ENCODE measurements at places on chromosomes 3 and 15.

DNA sequence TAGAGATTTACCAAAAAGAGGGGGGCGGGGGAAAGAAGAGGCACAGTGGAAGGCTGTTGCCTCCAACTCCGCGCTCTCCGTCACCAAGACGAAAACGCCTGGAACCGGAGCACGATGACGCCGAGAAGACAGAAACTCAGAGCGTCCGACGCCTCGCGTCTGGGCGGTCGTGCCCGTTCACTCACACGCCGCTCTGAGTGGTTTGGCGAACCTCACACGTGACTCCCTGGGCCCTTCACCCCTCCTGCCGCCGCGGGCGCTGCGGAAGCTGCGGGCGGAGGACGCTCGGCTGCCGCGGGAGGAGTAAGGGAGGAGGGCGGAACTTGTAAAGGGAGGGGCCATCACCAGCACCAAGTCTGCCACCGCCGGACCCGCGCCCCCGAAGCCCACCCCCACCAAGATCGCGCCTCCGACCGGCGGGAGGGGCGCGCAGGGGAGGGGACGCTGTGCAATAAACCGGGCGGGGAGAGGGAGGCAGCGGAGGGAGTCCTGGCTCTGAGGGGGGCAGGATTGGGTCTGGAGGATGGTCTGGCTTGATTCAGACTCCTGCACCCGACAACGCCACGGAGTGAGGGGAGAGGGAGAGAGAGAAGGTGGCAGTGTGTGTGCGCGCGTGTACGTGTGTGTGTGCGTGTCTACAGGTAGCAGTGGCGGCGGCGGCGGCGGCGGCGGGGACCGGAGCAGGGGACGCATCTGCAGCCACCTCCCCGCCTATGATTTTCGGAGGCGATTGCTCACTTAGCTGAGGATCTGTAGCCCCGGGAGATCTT lies 1.9 kb upstream of the NLGN1 start:
- DNase-seq: no peak

GRCh38 chr3:22536541-22536940 lies 666.6 kb upstream of the UBE2E2 start:
- DNase-seq: no peak

GRCh38 chr3:177146646-177147045 lies 50.6 kb downstream of the TBL1XR1 start:
- DNase-seq: no peak

- DNase-seq: no peak
Observed at GRCh38 chr3:161508852-161509477, 12.4 kb downstream of the OTOL1 start.

GRCh38 chr15:39181056-39181747 lies 399.7 kb upstream of the THBS1 start:
- no peak for DNase-seq

DNA sequence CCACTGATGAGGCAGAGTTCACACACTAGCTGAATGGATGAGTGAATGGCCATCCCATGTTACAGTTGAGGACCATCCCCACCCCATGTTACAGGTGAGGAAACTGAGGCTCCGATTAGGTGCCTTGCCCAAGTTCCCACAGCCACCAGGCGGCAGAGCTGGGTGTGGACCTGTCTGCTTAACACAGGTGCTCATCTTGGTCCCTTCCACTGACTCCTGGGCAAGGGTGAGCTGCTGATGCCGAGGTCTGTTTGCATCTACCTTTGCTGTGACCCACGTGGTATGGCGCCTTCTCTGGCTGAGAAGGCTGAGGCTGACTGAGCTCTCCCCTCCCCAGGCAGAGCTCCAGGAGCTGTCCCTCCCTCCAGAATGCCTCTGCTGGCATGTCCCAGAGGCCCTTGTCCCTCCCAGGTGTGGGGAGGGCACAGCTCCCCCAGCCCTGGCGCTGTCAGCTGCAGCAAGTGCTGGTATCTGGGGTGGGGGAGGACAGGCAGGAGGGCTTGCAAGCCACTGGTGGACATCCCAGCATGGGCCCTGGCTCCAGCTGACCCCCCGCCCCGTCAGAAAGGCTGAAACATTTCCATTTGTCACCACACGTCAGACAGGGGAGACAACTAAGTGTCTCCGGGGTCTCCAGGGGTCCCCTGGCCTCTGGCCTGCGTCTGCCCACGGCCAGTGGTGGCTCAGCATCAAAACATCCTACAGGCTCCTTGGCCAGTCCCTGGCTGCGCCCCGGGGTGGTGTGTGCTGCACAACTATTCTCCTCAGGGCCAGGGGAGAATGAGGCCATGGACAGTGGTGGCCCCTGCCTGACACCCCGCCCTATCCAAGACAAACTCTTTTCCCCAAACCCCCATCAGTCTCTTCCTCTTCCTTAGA lies 105.4 kb downstream of the ADCY5 start:
- no peak for DNase-seq

GRCh38 chr3:58572013-58572633 lies 5.1 kb downstream of the FAM107A start:
- no peak for DNase-seq

DNA sequence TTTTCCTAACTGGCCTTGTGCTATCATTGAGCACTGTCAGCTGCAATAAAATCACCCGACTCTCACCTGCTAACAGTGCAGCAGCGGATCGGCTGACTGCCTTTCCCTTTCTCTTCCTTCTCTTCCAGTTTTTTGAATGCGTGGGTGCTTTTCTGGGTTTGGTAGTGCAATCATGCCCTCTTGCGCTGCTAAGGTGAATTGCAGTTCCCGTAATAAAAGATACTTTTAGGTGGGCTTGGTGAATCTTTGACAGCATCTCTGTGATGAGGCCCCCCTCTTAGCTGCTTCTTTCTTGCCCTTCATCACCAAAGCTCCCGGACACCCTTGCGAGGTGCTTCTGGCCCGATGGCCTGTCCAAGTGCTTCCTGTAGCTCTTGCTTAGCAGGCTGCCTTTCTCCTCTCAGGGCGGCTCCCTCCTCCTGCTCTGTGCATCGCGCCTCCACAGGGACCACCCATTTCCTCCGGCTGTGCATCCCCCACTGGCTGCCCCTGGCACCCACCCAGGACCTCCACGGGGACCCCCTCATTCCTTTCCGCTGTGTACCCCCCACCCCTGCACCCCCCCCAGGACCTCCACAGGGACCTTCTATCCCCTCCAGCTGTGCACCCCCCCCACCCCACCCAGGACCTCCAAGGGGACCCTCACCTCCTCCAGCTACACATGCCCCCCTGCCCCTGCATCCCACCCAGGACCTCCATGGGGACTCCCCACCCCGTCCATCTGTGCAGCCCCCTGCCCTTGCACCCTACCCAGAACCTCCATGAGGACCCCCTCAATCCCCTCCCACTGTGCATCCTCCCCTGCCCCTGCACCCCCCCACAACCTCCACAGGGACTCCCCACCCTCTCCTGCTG lies 50.8 kb upstream of the RPL32 start:
- peak; percentile 52 for DNase-seq

DNA sequence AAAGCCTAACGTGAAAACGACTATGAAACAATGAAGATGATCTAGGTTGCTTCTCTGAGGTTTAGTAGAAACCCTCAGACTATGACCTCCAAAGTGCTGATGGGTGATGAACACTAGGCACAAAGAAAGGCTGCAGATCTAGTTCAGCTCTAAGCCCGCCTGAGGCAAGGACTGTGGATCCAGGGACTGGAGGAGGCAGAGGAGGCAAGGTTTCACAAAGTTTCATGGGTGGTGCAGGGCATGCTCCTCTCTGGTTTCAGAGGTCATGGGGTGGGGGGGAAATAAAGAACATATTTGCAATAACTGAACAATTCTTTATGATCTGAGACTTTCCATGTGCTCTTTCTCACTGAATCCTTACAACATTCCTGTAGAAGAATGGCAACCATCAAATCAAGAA lies 679.2 kb downstream of the NTRK3 start:
- DNase-seq: no peak

GRCh38 chr3:152460936-152461335 lies 192.2 kb downstream of the MBNL1 start:
- DNase-seq: no peak

DNA sequence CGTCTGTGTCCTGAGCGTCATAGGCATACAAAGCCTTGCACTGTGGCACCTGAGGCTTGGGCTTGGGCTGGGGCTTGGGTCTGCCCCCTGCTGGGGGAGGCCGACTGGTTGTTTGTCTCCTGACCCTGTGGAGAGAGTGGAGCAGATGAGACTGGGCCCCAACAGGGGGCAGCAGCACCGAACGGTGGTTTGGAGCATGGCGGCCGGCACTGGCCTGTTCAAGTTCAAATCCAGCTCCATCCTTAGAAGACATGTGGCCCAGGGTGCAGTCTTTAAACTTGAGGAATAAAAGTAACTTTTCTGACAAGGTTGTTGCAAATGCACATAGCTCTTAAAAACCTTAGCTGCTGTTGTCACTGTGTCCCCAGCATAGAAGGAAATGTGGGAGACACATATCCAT lies 33.3 kb downstream of the CCNB2 start:
- DNase-seq: peak; percentile 51

- no peak for DNase-seq
Observed at GRCh38 chr15:87732976-87733375, 523.6 kb downstream of the NTRK3 start.

DNA sequence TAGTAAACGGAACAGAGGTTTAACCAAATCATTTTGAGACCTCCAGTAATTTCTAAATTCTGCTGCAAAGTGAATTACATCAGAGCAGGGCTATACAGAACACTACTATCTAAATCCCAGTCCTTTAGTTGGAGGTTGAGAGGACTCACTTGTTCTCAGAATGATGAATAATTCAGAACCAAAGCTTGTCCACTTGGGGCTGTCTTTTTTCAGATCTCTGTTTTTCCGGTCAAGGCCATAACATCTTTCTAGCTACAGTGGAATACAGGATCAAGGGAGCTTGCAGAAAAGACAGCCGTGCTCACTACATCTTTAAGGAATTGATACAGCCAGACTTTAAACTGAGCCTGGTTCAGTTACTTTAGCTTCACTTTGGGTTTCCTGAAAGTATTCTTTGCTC lies 194.5 kb downstream of the EFHB start:
- DNase-seq: no peak

DNA sequence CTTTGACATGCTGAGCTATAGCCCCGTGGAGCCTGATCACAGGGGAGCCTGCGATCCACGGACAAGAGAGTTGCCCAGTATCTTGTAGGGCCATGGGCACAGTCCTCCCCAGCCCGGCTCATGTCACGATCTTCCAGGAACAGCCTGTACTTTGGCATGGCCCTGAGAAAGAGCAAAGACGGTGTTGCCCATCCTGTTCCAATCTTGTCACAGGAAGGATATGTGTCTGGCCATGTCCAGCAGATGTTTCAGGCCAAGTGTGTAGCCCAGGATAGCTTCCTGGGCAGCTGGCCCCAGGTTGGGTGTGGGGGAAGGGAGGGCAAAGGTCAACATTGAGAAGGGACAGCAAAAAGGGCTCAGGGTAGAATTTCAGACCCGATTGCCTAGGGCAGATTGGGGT lies 17.0 kb upstream of the RPL29 start:
- no peak for DNase-seq

GRCh38 chr15:98953968-98954367 lies 53.6 kb downstream of the PGPEP1L start:
- no peak for DNase-seq

DNA sequence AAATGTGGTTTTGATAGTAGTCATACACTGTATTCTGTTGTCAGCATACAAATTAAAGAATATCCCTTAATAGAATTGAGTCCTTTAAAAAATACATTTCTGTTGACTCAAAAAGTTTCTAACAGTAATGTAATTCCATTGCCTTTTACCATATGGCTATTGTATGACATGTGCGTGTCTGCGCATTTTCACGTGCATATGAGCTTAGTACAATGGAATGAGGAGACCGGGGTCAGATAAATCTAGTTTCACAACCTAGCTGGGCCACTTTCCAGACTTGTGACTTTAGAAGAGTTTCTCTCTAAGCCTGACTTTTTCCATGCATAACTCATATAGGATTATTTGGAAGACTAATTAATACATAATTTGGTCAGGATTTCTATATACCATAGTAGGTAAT lies 38.7 kb downstream of the ZBTB38 start:
- no peak for DNase-seq

DNA sequence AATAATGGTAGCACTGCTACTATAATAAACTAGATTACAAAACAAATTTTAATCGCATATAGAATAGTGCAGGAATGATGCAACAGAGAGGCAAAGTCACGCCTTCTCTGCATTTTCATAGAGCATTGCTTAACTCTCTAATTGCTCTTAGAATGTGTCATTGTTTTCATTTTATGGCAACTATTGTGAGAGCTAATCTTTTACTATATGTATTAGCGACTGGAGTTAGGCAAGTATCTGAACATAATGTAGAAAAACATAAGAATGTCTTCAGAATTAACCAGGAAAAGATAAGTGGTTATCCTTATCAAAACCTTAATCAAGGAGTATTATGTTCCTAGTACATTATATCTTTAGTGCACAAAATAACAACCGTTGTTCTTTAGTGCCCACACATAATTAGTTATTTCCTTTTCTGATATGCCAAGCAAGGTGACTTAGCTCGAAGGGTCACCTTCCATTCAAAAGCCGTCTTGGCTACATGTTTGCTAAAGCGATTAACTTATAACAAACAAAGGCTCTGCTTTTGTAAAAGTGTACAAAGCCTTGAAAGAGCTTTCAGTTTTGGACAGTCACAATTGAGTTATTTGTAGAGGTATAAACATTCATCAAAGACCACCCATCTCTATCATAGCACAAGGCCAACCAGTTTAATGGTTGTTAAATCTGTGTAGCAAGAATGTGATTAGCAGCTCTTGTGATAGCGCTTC lies 1328.9 kb downstream of the ROBO2 start:
- no peak for DNase-seq

DNA sequence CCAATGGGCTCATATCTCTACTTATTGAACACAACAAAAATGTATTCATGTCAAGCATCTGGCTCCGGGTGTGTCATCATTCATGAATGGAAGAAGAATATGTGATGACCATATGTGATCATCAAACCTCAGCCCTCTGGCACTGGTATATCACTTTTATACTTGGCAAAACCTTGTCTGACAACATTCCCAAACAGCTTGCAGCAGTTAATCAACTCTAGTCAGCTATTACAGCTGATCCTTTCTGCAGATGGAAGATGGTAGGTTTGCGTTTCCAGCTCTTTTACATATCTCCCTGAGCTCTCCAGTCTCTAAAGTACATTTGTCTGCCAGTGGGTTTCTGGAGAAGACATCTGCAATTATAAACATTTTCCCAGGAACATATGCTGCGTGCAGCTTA lies 6.6 kb downstream of the PLSCR5 start:
- no peak for DNase-seq

Data from stimulated activated CD4-positive, alpha-beta T cell treated with anti-CD3 and anti-CD28 coated beads, Interleukin-4, amount 100 ng/mL, for 24 hours (primary cell).